ENCODE measurements at places on chromosomes 3 and 15.

GRCh38 chr3:159266779-159267178 lies 464.9 kb downstream of the MFSD1 start:
- no peak for DNase-seq

- DNase-seq: no peak
These were observed 263.4 kb downstream of the MCTP2 start for GRCh38 chr15:94494732-94495131.

- no peak for DNase-seq
These were observed 118.3 kb upstream of the FOXB1 start for GRCh38 chr15:59885832-59886231.

DNA sequence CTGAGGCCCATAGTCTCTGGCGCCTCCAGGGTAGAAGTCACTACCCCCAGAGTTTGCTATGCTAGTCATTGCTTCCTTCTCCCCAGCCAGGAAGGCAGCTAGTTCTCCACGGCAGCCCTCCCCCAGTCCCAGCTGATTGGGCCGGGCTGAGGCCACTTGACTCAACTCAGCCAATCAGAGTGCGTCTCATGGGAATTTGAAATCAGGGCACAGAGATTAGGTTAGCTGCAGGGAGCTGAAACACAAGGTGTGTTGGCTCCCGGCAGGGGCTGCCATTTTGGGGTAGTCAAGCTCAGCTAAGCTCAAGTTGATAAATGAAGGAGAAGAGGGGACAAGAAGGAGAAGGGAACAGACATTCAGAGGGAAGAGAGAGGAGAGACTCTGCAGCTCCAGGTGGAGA lies 32.8 kb downstream of the LINGO1 start:
- no peak for DNase-seq

GRCh38 chr3:186022931-186023330 lies 85.1 kb upstream of the TRA2B start:
- no peak for DNase-seq

DNA sequence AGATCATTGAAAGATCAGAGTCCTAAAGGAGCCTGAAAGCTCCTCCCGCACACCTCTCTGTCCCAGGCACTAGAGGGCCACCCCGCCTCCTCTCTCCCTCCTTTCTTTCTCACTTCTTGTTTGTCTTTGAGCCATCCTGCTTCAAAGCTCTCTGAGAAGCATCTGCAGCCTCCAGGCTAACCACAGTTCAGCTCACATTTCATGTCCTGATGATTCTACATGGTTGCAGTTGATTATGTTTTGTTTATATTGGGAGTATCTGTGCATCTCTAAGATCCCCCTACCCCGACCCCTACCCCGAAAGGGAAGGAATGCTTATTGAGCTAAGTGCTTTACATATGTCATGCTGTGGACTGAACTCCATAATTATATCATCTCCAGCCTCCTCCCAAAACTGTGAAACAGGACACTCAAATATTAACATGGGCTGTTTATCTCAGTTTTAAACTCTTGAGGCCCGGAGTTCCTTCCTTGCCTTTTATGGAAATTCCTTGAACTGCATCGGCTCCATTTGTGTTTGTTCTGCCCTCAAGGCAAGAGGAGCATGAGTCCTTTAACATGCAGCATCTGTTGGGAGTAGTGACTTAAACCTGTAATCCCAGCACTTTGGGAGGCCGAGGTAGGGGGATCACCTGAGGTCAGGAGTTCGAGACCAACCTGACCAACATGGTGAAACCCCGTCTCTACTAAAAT lies 30.9 kb downstream of the MGLL start:
- no peak for DNase-seq

GRCh38 chr15:23690450-23690852 lies 3.3 kb upstream of the NDN start:
- no peak for DNase-seq

DNA sequence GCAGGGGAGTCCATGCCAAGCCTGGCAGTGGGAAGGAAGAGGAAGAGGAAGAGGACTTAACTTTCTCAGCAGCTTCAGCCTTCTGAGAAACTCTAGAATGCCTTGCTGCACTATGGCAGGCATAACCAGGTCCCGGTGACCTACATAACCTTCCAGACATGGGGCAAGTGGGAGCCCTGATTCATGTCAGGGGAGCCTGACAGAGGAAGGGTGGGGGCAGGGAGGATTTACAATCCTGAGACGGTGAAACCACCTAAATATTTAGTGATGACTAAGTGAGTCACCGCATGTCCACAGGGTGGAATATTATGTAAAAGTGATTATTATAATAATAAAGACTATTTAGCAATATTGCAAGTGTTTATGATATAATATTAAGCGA lies 46.7 kb downstream of the AMOTL2 start:
- no peak for DNase-seq

DNA sequence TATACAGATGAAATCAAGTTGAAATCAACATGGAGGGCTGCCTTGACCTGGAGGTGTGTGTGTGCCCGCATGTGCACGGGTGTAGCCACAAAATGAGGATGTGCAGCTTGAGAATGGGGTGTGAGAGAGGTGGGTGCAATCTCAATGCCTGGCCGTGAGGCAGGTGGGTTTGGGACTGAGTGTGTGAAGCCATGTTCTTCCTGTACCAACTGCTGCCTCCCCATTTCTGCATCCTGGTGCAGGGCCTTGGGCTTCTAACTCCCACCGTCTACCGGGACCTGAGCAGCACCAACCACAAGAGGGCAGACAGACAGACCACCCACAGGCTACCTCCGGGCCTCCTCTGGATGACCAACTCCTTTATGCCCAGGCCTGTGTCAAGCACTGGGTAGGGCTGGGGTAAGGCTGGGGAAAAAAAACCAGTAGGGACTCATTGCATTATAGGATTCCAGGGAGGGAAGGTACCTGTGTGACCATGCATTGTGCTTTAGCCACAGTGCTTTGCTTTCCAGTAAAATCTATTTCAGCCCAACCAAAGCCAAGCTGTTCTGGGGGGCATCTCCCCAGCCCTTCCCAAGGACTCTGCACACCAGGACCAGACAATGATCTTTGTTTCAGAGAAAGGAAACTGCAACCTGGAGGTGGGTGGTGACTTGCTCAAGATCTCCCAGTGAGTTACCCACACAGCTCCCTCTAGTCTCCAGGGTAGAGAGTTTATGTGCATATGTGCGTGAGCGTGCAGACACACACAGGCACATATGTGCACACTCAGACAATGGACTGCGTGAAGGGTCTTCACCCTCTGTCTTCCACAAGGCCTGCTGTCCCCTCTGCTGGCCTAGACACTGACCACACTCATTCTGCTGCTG lies 162.2 kb upstream of the TLE3 start:
- DNase-seq: no peak

GRCh38 chr3:134239538-134239937 lies 11.1 kb downstream of the RYK start:
- DNase-seq: no peak

- DNase-seq: no peak
These were observed 406.2 kb downstream of the FOXP1 start for GRCh38 chr3:71177375-71177774.

DNA sequence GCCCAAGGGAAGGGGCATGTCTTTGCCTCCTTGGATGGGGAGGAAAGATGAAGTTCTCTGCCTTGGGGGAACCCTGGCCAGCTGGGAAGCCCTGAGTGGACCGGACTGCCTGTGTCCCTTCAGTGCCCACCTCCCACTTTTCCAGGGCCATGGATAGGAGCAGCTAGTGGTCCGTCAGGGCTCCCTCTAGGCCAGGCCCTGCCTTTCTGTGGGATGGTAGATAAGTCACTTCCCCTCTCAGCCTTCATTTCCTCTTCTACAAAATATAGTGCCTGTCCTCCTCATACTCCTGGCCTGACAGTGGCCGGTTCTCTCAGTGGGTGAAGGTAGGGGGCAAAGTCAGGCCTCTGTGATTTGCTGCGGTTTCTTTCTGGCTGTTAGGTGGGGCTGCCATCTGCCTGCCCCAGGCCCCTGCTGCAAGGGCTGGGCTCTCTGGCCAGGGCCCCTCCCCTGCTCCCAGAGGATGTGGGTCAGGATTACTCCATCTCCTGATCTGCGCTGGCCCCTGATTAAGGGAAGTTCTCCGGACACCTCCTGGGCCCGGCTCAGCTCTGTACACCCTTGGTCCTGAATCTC lies 1.4 kb downstream of the PLEKHO2 start:
- no peak for DNase-seq

DNA sequence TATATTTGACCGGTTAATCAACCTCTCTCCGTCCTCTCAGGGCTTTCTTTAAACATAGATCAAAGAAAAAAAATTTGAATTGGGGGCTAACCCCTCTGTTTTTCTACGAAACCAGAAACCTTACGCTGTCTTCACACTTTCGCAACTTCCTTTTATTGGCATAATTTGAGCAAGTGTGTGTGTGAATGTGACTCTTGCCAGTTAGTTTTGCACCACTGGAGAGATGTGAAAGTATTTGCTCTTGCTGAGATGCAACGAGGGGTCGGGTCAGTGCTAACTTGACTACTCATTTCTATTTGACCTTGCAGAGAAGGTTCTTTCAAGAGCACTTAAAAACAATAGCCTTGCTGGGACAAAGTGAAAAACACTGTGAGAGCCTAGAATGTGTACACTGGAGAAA lies 81.2 kb downstream of the FAM43A start:
- DNase-seq: no peak

DNA sequence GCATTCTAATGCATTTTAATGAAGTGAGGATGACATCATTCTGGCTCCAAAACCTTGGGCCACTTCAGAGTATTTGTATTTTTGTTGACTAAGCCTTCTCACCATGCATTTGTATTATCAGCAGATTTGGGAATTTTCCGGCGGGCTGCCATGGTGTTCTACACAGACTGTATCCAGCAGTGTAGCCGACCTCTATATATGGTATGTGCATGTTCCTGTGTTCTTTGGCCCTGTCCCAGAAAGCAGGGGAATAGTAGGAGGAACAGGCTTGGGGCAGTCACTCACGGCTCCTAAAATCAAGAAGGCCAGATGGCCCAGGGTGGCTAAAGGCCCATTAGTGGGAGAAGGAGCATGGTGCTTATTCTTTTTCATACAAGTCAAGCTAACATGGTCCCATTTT lies 80.5 kb downstream of the USF3 start:
- DNase-seq: no peak

- no peak for DNase-seq
These were observed 17.4 kb downstream of the SH3BP5 start for GRCh38 chr3:15315003-15315402.

- no peak for DNase-seq
These were observed 340.3 kb upstream of the RBMS3 start for GRCh38 chr3:28940530-28940929.

All from central memory CD4-positive, alpha-beta T cell (primary cell).